NCI-H2171 treated with DMSO at 0.1 percent for 48 hours (cell line): ENCODE measurements at places on chromosomes 12 and 14.

- DNase-seq, result no peak
Observed at GRCh38 chr12:6460751-6461371, 9.0 kb downstream of the TAPBPL start.

DNA sequence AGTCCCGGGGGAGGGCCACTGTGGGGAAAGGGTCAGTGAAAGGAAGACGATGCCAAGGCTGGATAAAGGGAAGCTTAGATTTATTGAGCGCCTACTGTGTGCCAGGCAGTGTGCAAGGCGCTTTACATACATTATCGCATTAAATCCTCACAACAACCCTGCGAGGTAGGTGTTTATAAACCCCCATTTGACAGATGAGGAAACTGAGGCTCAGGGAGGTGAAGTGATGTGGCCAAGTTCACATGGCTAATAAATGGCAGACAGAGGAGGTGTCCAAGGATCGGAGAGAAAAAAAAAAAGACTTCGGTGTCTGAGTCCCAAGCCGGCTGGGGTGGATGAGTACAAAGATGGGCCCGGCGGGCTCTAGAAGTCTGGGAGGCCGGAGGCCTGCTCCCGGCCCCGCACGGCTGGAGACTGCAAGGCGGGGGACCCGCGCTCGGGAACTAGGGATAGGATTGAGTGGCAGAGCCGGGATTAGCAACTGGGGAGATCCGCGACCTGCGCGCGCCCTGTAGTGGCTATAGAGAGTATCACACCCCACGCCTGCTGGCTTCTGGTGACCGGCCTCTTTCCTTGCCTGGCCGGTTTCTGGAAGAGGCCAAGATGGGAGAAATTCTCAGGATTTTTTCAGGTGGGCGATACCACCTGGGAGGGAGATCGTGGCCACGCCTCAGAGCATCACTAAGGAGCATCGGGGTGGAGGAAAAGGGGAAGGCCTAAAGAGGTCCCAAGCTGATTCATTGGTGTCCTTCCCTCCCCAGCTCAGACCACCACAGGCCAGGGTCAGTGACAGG lies 3.9 kb downstream of the DDN start:
- DNase-seq, result peak; percentile 83

- no peak for DNase-seq
Observed at GRCh38 chr12:48110691-48111311, 4.9 kb upstream of the SENP1 start.

GRCh38 chr12:89379148-89379838 lies 27.0 kb upstream of the DUSP6 start:
- DNase-seq, result no peak

DNA sequence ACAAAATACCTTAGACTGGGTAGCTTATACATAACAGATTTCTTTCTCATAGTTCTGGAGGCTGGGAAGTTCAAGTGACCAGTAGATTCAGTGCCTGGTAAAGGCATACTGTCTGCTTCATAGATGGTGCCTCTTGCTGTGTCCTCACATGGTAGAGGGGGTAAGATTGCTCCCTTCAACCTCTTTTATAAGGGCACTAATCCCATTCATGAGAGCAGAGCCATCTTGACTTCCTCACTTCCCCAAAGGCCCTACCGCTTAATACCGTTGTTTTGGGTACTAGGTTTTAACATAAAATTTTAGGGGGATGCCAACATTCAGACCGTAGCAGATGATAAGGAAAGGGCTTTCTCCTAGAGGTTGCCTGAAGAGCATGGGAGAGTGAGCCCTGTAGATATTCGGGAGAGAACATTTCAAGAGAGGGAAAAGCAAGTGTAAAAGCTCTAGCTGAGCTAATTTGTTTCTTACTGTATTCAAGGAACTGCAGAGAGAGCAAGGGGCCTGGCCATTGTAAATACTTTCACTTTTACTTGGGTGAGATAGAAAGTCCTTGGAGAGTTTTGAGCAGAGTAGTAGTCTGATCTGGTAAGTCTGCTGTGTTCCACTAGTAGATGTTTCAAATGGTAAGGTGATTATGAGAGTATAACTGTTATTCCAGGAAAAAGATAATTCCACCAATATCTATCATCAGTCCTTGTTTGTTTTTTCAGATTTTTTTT lies 27.3 kb downstream of the FRS2 start:
- no peak for DNase-seq

DNA sequence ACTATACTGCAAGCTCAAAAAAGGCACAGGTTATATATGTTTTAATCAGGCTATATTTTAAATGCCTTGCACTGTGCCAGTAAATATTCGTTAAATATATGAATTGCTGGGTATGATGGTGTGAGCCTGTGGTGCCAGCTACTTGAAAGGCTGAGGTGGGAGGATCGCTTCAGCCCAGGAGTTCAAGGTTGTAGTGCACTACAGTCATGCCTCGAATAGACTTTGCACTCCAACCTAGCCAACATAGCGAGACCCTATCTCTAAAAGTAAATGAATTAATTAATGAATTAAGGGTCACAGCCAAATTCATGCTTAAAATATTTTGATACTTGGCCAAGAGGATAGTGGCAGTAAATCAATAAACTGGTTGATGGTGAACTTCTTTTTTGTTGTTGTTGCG lies 22.2 kb upstream of the MDM2 start:
- no peak for DNase-seq

- no peak for DNase-seq
Observed at GRCh38 chr12:64735442-64735841, 23.8 kb downstream of the GNS start.

DNA sequence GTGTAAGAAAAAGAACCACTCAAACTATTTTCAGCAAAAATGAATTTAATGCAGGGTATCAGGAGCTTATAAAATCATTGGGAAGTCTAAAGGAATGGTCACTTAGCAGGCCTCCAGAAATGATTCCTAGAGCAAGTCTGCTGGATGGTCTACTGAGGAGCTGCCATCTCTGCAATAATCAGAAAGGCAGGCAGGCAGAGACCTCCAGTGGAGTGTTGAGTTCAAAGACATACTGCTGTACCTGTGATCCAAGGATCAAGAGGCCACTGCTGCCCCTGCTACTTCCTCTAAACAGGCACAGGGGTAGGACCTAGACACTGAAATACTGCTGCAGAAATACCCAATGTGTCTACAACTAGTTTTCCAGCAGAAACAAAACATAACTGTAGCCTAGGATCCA lies 14.5 kb upstream of the KICS2 start:
- DNase-seq, result no peak

- no peak for DNase-seq
Observed at GRCh38 chr12:129467726-129468125, 436.1 kb downstream of the TMEM132D start.

DNA sequence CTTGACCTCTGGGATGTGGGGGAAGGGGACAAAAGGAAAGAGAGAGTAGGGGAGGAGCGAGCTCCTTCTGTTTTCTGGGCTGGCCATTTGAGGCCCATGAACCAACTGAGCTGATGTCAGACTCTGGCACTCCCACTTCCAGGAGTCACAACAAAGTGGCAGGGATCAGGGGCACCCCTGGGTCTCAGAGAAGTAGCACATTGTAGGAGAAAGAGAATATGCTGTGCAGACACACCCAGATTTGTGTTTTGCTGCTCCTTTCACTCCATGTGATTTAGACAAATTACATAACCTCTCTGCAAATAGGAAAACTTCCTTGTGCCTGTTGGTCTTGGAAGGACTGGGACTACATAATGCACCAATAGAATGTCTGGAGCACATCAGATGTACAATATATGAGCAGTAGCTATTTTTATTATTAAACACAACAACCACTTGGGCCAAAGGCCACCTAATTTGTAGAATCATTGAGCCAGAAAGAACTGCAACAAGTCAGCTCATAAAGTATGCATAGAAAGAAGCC lies 265.5 kb downstream of the ZFP36L1 start:
- DNase-seq, result no peak
